ENCODE measurements at places on chromosomes 12 and 14.

DNA sequence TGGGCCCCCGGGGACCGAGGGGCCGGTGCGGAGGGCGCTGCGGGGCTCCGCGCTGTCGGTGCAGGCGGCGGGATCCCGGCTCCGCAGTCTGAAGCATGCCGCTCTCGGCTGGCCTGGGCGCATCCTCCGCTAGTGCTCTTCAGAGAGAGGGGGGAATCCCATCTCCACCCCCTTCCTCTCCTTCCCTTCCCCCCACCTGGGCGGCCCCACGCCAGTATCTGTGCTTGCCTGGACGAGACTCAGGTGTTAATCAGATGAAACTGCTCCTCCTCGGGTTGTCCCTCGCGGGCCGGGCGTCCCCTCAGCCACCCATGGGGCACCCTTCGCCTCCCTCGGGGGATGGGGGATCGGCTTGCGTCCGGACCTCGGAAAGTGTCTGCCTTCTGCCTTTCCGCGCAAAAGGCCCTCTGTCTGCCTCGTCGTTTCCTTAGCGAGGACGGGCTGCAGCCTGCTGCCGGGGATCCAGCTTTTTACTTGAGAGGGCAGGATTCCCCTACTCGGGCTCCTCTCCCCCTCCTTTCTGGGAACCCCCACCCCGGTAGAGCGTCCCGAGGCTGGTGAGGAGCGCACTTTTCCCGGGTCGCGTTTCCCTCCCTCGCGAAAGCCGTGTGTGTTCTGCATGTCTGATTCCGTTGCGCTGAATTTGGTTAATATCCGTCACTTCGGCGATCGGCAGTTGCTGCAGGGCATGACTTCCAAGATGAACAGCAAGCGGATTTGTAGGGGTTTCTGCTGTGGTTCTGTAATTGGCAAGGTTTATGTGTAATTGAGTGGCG lies 1.1 kb downstream of the GPHN start:
- peak; percentile 77 for DNase-seq

DNA sequence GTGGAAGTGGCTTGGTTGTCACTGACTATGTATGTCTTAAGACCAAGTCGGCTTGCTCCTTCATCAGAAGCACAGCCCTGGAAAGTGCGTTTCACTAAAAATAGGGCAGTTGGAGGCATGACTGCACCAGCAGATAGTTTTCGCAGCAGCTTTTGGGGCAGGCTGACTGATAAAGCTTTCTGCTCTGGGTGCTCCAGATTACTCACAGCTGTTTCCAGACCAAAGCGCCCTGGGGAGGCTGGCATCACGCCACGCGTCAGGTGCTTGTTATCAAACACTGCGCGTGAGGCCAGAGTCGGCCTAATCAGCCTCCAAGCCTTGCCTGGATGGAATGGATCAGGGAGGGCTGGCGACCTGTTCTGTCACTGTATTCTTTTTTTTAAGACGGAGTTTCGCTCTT lies 13.3 kb upstream of the LRRC10 start:
- no peak for DNase-seq

DNA sequence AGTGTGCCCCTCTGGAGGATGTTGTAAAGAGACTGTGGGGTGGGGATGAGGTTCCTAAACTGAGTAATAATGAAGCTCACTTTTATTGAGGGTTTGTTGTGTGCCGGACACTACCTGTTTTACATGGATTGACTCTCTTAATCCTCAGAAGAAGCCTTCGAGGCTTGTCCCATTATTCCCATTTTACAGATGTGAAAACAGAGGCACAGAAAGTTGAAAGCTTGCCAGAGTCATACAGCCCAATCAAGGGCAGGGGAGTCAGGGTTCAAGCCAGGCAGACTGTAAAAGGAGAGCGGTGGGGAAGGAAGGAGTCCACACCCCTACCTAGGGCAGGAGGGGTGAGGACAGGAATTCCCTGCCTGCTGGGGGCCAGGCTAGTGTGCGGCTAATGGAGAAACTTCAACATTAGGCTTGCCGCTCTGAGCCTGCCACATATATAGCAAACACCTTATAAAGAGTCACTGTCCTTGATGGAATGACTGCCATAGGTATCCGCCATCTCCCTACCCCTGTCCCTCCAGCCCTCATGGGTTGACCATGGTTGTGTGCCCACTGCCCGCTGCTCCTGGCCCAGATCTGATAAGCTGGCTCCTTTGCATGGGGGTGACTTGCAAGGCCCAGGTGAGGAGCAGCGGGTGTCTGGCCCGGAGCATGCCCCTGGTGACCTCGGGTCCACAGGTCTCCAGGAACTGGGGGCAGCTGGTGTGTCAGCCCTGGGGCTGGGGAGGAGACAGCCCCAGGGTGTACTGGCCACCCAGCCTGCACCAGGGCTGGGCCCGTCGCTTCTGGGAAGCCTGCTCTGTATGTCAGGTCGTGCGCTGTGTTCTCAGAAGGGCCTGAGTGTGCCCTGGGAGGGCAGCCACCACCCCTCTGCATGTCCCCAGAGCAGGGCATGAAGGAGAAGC lies 12.2 kb downstream of the ORAI1 start:
- DNase-seq = no peak

- peak; percentile 47 for DNase-seq
Observed at GRCh38 chr14:90518941-90519256, 122.1 kb downstream of the CALM1 start.

DNA sequence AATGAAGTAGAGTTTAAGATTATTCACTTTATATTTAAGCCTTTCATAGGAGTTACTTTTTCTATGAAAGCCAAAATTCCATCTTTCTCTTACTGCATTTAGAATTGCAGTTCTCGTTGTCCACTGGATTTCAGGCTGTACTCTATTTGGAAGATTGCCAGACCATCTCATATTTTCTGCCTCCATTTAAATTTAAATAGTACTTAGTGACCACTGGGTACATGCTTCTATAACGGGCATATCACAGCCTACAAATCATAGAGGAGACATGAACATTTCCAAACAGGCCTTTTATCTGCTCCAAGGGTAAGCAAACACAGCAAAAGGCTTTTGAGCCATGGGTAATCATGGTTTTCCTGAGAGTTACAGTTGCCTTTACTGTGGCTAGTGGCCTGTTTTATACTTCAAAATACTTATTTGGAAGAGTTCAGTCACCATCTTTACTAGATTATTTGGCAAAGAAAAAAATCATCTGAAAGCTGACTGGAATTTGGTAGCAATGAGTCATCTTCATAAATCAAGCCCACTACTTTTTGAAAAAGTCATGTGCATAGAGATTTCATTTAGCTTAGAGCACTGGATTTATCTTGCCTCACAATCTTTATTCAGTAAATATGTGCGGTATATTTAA lies 15.7 kb downstream of the ANO6 start:
- DNase-seq = no peak
